Activated naive CD4-positive, alpha-beta T cell treated with anti-CD3 and anti-CD28 coated beads for 36 hours (primary cell): ENCODE measurements at places on chromosomes 16 and 17. TPM values are rescaled to one million over a fixed set of nuclear protein-coding genes. Genes with fewer than 3 reads are reported as not detected.

DNA sequence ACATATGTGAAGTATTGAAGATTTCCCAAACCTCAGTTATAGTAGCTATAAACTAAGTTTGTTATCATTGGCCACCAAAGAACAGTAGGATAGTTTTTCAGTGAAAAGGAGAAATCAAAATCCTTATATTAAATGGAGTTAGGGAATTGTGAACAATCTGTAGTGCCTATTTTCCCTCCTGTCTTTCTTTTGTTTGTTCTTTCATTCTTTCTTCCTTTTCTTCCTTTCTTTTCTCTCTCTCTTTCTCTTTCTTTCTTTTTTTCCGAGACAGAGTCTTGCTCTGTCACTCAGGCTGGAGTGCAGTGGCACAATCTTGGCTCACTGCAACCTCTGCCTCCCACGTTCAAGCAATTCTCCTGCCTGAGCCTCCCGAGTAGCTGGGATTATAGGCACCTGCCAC is 48.8 kb downstream of the SSH2 start:
- no peak for DNase-seq
- peaks cover 21% of the 10 kb centered on the region for H3K4me1 ChIP-seq
- H3K27me3 ChIP-seq: no peaks in the 10 kb centered on the region
- peaks cover 7% of the 10 kb centered on the region for H3K36me3 ChIP-seq

DNA sequence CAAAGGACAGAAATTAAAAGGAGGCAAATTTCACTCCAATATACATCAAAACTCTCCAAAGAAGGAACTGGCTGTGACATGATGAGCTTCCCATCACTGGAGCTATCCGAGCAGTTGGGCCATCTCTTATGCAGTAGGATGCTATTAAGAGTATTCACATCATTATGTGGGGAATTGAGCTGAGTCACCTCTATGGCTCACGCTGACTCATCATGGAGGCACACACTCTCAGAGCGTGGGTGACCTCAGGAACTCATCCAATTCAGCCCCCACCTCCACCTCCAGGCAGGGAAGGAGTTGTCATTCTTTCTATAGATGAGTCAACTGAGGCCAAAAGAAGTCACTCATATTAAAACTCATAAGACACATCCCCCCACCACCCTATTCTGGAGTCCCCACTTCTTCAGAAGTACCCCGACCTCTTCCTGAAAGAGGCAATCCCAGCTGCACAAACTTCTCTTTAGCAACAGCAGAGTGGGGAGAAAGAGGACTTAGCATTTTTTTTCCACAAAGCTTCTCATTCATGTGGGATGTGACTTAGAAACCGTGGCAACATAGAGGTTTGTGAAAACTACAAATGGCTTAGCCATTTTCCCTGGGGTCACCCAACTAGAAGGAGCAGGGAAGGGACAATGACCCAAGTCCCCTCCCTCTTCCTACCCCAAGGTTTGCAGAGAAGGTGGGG is 32.5 kb downstream of the ABCC12 start:
- peaks cover 13% of the 10 kb centered on the region for H3K27me3 ChIP-seq
- DNase-seq: peak; percentile 74
- H3K4me1 ChIP-seq: peaks cover 15% of the 10 kb centered on the region
- no peak overlapping the region for H3K4me3 ChIP-seq
- no peak overlapping the region for H3K27ac ChIP-seq

ARHGAP27 gene
- total RNA-seq: 41.3 TPM

DNA sequence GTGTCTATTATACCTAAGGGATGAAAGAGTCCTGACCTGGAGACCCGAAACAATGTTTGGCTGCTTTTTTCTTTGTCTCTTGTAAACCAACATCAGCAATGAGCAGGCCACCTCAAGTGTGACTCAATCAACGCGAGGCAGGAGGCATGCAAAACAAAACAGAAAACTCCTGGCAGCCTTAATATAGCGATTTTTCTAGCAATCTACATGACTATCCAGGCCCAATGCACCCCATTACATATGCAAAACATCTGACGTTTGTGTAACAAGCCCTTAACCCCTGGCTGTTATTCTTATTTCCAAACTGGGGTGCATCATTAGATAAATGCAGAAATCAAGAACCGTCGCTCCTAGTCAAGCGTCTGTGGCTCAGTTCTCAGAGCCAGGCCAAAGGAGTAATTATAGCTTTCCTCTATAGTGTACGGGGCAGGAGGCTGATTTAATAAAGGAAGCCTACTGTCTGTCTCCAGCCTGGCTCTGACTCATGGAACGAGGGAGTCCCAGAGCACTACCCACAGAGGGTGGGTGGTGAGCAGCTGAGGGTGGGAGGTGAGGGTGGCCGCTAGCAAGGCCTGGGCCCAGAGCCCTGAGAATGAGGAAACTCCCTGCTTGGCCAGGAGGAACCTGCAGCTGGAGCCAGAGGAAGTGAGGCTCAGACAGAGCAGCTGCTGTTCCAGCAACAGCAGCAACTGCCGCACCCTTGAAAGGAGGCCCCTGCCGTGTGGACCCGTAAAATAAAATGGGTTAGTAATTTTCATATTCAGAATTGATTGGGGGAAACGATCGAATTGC is 43.9 kb downstream of the CHD9 start:
- no peaks in the 10 kb centered on the region for H3K27me3 ChIP-seq
- H3K4me3 ChIP-seq: peak overlapping the region; percentile 79
- peaks cover 14% of the 10 kb centered on the region for H3K4me1 ChIP-seq

LITAFD gene
- total RNA-seq: not detected

GRCh38 chr17:27226611-27227230 is 67.2 kb upstream of the WSB1 start:
- H3K4me3 ChIP-seq: no peak overlapping the region
- no peaks in the 10 kb centered on the region for H3K27me3 ChIP-seq
- H3K27ac ChIP-seq: no peak overlapping the region
- H3K4me1 ChIP-seq: no peaks in the 10 kb centered on the region
- no peak for DNase-seq

SLC47A2 gene
- not detected for total RNA-seq

DNA sequence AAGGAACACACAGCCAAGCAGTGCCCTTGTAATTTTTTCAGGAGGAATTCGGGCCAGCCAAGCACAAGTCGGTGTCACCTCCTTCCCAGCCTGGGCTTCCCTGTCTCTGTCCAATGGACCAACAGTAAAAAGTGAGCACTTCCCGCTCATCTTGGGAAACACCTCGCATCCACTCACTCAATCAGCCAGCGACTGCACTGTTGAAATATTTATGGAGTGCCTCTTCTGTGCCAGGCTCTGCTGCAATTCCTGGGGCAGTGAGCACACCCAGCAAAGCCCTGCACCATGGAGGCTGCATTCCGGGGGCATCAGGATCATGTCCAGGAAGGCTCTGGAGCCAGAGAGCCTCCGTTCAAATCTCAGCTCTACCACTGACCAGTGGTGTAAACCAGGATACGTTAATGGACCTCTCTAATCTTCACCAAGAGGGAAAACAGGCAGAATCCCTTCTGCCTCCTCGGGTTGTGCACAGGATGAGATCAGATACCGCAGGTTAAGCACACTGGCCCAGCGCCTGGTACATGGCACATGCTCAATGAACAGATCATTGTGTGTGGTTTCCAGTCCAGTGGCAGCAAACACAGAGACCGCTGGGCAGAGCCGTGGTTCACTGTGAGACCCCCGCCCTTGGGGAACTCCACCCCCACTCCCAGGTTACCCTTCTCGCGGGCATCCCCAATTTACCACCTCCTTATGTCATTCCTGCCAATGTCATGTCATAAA is 194.3 kb downstream of the ZNF423 start:
- H3K27me3 ChIP-seq: no peaks in the 10 kb centered on the region
- DNase-seq: no peak
- no peak overlapping the region for H3K27ac ChIP-seq
- H3K4me1 ChIP-seq: no peaks in the 10 kb centered on the region

GRCh38 chr17:39221572-39221971 is 4.2 kb downstream of the STAC2 start:
- DNase-seq: no peak
- H3K4me3 ChIP-seq: no peak overlapping the region
- H3K36me3 ChIP-seq: no peaks in the 10 kb centered on the region
- peaks cover 7% of the 10 kb centered on the region for H3K4me1 ChIP-seq
- no peak overlapping the region for H3K27ac ChIP-seq

- H3K27ac ChIP-seq: no peak overlapping the region
- DNase-seq: no peak
- no peaks in the 10 kb centered on the region for H3K36me3 ChIP-seq
- peaks cover 6% of the 10 kb centered on the region for H3K4me1 ChIP-seq
Observed at GRCh38 chr16:89827383-89828198, 684 bp upstream of the SPIRE2 start.

GRCh38 chr16:87780385-87780989 is 14.7 kb upstream of the KLHDC4 start:
- H3K4me3 ChIP-seq: peak overlapping the region; percentile 57
- H3K36me3 ChIP-seq: peaks cover 4% of the 10 kb centered on the region
- H3K27me3 ChIP-seq: no peaks in the 10 kb centered on the region
- H3K27ac ChIP-seq: peak overlapping the region; percentile 99
- H3K4me1 ChIP-seq: peaks cover 48% of the 10 kb centered on the region

DNA sequence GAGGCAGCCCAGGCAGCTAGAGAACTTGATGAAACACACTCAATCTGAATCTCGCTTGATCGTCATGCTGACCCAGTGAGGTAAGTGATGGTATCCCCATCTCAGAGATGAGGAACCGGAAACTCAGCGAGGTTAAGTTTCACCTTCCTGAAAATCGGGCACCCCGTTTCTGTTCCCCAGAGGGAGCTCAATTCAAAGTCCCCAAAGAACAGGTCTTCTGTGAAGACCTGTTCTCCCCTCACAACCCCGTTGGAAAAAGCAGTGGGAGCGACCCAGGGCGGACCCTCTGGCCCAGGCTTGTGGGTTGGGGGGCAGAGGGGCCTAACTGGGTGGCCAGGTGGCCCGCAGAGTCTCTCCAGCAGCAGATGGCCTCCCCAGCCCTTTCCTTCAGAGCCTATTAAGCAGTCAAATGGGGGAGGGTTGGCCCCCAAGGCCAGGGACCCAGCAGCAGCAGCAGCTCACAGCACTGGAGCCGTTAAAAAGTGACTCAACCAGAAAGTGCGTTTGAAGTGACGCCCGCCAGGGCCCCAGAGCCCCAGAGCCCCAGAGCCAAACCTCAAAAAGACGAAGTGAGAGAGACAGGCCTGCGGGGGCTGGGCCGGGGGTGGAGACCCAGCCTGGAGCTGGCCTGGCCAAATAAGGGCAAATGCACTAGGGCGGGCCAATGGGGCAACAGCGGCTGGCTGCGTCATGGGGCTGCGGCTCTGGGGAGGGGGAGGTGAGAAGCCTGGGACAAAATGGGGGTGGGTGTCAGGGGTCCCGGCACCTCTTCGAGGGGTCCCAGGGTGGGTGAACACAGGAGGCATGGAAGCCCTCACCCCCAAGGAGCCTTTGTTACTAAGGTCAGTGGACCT is 9.2 kb upstream of the TSPOAP1 start:
- peak overlapping the region; percentile 99 for H3K27ac ChIP-seq
- peak; percentile 98 for DNase-seq
- peaks cover 63% of the 10 kb centered on the region for H3K36me3 ChIP-seq
- peak overlapping the region; percentile 92 for H3K4me3 ChIP-seq

DNA sequence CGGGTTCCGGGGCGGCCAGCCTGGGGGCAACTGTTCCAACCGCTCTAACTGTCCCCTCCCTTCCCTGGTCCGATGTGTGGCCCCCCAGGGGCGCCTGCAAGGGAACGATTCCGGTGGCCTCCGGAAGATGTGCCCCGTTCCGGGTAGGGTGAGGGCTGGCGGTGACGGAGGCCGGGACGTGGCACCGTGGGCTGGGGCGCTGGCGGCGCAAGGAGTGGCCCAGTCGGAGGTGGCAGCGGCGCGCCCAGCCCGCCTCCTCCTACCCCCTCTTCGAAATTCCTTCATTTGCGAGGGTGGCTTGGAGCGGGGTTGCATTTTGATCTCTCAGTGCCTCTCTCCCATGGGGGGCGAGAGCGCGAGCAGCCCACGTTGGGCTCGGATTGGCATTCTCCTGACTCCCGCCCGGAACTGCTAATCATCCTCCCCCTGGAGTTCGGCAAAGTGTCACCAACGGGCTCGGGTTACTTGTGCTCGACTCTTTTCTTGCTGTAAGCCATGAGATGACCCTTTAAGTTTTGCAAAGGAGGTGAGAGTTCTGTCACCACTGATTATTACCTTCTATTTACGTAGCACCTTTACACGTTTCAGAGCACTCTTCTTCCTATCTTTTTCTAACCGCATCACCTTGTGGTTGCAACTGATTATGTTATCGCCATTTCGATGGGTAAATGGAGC is 622 bp downstream of the NDEL1 start:
- peak overlapping the region; percentile 96 for H3K4me3 ChIP-seq
- H3K4me1 ChIP-seq: peaks cover 38% of the 10 kb centered on the region
- H3K27me3 ChIP-seq: no peaks in the 10 kb centered on the region
- peaks cover 7% of the 10 kb centered on the region for H3K36me3 ChIP-seq

GPS2 gene
- 28.2 TPM for total RNA-seq

DNA sequence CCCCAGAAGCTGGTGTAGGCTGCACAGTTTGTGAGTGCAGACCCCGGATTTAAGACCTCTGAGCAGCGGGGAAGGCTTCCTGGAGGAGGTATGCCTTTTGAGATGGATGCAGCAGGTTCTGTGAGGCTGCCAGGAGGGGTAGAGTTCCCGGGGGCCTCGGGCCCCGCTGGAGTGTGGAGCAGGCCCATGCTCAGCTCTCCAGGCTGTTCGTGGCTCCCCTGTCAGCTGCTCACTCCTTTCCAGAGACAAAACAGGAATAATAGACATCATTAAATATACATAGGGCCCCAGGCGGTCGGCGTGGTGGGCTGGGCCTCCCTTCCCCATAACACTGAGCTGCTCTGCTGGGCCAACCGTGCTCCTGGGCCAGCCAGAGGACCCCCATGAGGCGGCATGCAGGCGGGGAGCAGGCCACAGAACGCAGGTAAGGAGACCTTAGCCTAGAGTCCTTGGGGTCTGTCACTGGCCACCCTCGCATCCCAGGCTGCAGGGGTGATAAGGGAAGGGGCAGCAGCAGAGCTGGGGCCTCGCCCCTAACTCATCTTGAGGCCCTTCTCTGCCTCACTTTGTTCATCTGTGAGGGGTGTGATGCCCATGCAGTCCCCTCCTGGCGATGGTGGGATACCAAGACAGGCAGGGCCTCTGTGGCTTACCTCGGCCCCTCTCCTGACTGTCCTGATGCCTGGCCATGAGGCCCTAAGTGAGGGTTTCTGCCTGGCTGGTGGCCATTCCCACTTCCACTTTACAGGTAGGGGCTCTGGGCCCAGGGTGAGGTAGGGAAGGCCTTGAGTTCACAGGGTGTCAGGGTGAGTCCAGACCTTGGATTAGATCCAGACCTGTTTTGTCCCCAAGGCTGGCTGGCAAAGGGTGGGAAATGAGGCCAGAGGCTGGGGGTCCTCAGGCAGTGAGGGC is at the start of gene MYO15A:
Gene MYO15A (plus strand): TSS at position 356 of the 912 bp plus-strand sequence. CDS start 10,045 bp downstream, outside the sequence.
- no peak within 1 kb of the TSS for H3K4me3 ChIP-seq
- no peak for DNase-seq
- H3K27me3 ChIP-seq: no peaks in the 10 kb centered on the region
